ENCODE measurements at places on chromosomes 13 and 19.

- DNase-seq, result peak; percentile 5
Measured at GRCh38 chr19:10421240-10422045, 1.1 kb downstream of the PDE4A start.

- no peak for DNase-seq
Measured at GRCh38 chr13:94579063-94579462, 16.9 kb downstream of the TGDS start.

DNA sequence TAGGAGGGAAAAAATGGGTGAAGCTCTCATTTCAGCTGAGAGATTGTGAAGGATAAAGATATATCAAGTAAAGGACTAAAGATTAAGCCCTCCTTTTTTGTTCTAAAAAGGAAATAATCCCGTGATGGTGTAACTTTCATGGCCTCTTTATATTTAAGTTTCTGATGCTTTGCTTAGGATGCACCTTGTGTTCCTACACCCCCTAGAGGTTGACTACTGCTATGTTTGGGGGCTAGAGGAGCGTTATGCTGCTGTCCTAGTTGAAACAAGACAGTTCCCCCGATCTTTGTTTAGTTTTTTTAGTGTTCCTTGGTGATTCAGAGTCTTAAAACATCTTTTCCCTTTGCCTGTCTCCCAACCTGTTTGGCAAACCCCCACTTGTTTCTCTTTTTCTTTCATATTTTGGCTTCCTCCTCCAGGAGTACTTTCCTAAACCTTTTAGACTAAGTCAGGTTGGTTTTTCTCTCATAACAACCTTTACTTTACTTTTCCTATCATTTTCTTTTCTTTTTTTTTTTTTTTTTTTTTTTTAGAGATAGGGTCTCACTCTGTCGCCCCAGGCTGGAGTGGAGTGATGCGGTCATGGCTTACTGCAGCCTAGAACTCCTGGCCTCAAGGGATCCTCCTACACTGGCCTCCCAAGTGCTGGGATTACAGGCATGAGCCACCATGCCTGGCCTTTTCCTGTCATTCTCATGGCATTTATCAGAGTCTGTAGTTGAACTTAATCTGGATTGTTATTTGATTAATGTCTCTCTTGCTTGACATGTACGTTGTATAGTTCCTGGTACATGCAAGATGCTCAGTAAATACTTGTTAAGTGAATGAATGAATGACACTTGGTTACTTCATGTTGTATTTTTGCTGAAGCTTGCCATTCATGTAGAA is 2.8 kb downstream of the UBA2 start:
- peak; percentile 61 for DNase-seq

DNA sequence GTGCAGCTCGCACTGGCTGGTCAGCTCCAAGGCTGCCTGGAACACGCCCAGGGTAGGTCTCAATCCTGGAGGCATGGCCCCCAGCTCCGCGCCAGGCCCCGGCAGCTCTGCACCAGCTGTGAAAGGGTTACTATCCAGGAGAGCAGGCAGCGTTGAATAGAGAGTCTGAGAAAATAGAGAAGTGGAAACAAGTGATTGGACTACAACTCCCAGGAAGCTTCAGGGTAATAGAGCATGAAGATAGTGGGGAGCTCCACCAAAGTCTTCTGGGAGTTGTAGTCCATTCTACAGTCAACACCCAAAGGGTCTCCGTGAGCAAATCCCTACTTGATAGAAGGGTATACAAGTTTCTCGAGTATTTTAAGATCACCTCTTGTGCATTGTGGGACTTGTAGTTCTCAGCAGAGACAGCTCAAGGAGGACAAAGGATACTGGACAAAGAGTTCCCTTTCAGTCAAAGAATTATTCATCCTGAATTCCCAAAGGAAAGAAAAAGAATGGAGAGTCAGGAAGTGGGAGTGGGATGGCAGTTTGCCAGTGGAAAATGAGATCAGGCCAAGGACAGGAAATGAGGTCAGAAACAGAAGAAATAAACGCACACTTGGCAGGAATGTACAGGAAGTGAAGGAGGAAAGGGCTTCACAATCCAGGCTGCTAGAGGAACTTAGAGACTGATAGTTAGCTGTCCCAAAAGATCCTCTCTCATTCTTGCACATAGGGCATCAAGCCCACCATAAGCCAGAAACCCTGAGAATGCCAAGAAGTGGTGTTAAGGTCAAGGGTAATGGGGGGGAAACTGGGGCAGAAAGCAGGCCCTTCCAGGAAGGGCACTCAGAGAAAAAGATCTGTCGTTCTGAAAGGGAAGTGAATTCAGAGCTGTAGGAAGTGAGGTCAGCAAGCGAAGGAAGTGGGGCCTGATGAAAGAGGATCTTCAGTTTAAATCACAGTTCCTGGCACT is 5.5 kb upstream of the MAMSTR start:
- DNase-seq, result peak; percentile 96

- peak; percentile 51 for DNase-seq
Measured at GRCh38 chr13:46951516-46951915, 54.7 kb upstream of the HTR2A start.

DNA sequence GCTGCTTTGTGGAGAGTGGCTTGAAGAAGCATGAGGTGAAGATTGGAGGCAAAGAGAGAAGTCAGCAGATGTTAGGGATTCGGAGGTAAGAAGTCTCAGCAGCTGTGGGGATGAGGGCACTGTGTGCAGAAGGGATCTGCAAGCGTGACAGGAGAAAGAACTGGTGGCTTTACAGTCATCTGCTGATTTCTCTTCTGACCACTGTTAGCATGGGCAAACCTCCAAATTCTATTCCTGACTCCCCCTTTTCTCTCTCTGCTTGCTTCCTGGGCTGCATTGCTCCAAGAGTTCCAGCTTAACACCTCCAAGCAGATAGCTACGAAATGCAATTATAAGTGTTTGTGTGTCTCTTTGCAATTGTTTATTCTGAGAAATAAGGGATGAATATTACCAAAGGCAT is 159.6 kb downstream of the GGACT start:
- DNase-seq, result no peak

DNA sequence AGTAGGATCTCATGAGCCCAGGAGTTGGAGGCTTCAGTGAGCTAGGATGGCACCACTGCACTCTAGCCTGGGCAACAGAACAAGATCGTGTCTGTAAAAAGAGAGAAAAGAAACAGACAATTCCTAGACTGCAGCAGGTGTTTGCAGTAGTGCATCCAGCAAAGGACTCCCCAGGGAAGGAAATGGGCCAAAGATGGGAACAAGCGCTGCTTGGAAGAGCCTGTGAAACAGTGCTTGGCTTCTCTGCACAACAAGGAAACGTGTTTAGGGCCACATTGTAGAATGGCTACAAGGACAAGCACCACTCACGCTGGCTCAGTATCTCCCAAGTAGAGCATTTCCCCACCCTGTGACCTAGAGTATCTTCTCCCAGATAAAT is 35.5 kb upstream of the LDLR start:
- no peak for DNase-seq

DNA sequence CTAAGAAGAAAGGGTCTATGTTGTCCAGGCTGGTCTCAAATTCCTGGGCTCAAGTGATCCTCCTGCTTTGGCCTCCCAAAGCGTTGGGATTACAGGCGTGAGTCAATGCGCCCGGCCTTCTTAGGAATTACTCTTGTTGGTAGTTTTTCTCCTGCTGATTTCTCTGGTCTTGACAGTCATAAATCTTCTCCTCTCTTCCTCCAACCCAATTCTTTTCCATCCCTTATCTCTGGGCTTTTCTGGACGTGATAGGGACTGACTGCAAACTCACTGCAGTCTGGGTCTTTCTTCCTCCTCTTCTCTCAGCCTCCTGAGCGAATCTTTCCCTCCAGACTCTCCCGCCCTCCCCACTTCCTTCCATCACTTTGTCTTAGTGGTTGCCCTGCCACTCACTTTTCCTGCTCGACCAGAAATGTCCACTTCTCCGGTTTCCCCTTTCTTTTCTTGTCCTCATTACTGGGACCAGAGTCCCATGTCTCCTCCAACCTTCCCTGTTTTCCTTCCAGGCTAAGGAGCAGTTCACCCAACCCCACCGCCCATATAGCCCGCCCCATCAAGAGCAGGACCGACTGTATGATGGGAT is 21.9 kb upstream of the TIMM44 start:
- DNase-seq, result no peak

- DNase-seq, result no peak
Measured at GRCh38 chr19:39407660-39408391, 1.2 kb downstream of the ZFP36 start.

DNA sequence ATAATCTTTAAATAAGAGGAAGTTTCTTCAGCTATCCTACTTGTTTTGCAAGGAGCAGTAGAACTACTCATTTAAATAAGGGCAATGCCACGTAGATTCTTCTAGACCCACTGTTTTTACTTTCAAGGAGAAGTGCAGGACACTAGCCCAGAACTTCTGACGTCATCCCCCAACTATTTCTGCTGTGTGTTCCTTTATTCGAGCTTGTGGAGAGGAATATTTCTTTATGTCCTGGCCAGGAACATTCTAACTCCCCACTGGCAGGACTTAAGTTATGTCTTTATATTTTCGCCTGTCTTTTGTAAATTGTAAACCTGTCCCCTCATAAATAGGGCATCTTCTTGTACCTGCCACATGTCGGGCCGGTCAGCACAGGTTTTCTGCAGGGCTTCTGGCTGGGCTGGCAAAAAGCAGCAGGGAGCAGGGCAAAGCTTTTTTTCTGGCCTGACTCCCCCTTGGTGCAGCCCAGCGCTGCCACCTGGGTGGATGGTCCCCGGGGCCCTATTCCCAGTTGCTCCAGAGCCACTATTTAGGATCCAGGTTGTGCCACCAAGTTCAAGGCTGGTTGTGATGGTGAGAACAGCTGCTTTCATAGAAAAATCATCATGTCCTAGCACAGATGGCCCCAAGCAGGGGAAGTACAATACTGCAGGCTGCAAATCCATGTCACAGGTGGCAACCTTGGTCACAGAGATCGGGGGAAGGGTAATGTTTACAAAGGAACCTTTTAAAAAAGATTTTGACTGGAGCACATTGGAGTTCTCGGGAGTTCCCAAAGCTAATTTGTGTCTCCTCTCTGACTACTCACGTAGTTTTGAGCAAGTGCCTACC is 1.8 kb downstream of the MBNL2 start:
- DNase-seq, result peak; percentile 95

- DNase-seq, result no peak
Measured at GRCh38 chr13:60158321-60158801, 5.4 kb downstream of the DIAPH3 start.

DNA sequence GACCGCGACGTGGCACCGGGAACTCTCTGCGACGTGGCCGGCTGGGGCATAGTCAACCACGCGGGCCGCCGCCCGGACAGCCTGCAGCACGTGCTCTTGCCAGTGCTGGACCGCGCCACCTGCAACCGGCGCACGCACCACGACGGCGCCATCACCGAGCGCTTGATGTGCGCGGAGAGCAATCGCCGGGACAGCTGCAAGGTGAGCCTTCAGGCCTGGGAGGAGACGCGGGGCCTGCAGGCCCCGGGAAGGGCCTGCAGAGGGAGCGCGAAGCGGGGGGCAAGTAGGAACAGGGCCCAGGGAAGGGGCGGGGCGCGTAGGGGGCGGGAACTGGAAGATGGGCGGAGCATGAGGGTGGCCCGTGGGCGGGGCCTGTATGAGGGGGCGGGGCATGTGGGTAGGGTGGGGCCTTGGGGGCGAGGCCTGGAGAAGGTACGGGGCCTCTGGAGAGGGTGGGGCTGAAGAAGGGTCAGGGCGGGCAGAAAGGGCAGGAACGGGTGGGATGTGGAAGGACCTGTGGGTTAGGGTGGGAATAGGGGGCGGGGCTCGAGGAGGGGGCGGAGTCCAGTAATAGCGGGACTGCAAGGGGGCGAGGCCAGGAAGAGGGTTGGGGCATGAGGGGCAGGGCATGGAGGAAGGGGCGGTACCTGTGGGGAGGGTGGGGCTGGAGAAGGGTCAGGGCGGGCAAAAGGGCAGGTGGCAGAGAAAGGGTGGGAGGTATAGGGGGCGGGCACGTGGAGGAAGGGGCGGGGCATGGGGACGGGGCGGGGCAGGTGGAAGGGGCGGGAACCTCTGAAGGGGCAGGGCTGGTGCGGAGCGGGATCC is 2.5 kb downstream of the CFD start:
- peak; percentile 25 for DNase-seq

GRCh38 chr13:68124437-68125086 is 894.4 kb upstream of the PCDH9 start:
- DNase-seq, result no peak

GRCh38 chr19:7911508-7912143 is 3.0 kb upstream of the TGFBR3L start:
- DNase-seq, result no peak

DNA sequence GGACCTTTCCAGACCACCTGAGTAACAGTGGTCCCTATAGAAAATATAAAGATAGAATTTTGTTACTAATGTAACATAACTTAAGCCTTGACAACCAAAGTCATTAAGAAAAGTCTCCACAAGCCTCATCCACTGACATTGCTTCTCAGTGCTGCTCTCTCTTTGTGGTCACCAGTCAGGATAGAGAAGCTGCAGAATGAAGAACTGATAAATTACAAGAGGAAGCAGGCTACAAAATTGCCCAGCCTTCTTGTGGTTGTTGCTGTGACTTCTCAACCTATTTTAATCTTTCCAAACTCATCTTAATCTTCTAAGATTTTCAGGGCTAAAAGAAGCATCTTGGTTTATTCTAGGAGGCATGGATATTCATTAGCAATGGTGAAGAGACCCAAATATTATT is 343.8 kb downstream of the MZT1 start:
- DNase-seq, result no peak

- DNase-seq, result no peak
Measured at GRCh38 chr13:40666933-40667621, 636 bp upstream of the FOXO1 start.

- no peak for DNase-seq
Measured at GRCh38 chr19:46367426-46367825, 20.5 kb downstream of the PPP5C start.

DNA sequence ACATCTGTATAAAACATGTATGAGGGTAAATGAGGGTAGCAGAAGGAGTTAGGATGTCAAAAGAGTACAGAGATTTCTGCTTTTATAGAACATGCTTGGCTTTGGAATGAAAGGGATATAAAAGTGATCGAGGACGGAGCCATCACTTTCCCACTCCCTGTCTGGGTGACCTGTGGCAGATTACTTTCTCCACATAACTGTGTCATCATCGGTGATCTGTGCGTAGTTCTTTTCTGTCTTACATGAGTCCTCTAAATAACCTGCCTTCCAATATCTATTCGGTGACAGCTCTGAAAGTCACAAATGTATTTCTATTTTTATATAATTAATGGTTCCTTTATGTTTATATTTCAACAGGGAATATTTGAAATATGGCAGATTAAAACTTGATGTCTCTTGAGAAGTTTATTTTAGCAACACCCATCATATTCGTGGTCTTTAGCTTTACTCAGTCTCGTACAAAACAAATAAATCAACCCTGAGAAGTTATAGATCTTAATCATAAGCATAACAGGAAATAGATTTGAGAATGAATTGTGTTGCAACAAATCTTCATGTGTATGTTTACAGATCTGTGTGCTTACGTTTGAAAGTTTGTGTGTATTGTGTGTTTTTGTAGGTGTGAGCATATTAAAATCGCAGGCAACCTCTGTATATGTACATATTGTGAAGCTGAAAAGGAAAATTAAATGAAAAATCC is 1094.3 kb downstream of the EFNB2 start:
- DNase-seq, result peak; percentile 3
